CD4-positive, CD25-positive, alpha-beta regulatory T cell (primary cell): ENCODE measurements at places on chromosomes 2 and 18. TPM values are rescaled to one million over a fixed set of nuclear protein-coding genes. Genes with fewer than 3 reads are reported as not detected.

DNA sequence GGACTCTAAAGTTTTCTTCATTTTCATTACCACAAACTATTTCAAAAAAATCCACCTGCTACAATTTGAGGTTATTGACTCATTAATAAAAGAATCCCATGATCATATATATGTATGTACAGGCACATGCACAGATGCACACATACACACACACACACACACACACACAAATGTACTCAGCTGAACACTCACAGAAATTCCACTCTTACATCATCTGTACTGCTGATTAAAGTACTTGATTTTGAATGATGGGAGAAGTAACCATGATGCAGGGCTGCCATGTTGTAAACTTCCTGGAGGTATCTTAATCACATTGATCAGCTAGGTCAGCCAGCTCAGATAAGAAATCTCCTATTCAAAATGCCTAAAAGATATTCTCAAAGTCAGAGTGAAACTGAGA, 1313.2 kb upstream of the NRXN1 start:
- no peak for DNase-seq

GRCh38 chr2:232839411-232840079, 30.5 kb upstream of the SNORC start:
- no peak for DNase-seq

DNA sequence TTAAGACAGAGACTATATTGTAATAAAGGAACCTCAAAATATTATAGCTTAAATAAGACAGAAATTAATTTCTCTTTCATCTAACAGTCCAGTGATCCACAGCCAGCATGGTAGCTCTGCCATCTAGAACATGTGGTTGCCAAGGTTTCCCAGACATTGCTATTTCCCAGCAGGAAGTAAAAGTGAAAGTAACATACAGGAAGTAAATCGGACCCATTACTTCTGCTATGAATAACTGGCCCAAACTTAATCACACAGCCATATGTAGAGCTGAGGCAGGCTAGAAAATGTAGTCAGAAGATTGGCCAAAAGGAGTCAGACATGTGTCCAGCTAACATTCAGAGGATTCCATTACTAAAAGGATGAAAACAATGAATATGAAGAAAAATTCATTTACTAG, 71.0 kb downstream of the NOL4 start:
- no peak for DNase-seq

FSHR gene
- not detected for polyA plus RNA-seq

- DNase-seq = no peak
Observed at GRCh38 chr2:59314031-59314766, 1073.1 kb upstream of the FANCL start.

DNA sequence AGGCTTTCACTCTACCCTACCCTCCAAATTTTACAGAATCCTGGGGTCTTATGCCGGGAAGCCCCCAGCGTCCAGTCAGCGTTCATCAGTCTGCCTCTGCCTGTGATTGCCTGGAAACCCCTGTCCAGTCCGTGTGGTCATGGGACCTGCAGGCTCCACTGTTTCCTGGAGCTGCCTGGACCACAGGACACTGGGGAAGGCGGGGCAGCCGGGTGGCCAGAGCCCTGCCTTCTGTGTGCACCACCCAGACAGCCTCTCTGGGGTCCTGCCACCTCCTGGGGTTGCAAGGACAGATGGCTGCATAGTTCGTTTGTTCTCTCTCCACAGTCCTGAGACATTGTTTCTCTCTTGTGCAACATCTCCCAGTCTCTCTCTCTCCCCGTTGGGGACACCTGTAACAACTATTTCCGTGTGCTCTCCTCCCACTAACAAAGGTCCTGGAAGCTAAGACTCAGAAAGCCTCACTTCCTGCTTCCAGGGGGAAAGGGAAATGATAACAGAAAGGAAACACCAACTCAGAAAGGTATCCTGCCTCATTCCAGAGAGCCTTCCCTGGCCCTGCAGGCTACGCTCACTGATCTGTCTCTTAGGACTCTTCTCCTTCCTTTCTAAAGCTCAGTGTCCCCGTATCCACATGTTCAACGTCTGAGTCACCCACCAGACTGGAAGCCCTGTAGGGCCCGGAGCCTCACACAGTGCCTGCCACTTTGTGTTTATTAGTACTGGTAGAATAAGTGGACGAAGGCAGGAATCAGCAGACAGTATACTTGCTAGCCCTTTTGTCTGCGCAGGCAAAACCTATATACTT, 192.8 kb upstream of the RAB12 start:
- no peak for DNase-seq

DNA sequence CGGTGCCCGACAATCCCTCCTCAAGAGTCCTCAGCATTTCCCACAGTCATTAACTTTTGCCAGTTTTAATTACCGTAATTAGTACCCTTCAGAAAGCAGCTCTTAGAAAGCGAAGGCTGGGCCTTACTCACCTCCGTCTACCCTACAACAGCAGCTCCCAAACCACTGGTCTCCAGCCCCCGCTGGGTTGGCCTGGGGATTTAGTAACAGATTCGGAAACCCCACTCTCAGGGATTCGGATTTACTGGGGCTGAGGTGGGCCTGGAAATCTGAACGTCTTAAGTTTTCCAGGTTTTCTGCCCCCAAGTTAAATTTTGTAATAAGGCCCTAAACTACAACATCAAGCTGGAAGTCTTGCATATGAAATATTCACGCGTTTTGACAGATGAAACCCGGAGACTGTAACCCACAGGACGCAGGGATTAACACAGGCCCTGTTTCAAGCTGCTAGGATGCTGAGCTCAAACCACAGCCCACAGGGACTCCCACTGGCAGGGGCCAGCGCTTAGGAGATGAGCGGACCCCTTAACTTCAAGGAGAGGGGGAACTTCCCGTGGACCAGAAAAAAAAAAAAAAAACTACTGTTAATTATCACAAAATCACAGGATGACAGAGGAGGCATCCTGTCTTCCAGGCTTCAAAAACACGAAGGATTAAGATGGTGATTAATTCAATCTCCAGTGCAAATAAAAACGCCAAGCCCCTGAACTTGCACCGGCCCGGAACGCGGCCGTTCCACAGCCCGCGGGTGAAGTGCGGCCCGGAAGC, 985 bp downstream of the ILKAP start:
- DNase-seq = peak; percentile 9

INSIG2 gene
- polyA plus RNA-seq = 22.4 TPM

DNA sequence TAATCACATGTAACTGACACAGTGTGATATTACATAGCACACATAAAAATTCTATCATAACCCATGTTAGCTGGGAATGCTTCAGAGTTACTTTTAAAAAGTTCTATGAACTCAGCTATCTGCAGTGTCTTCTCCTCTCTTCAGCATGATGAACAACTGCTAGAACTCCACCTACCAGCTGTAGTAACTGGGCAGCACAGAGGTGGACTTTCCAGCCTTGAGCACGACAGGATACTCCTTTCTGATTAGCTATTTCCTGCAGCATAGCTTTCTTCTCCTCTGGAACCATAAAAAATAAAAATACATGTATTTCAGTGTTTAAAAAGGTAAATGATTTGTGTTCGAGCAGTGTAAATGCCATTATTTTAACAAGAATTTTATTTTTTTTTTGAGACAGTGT, 59.5 kb upstream of the AMMECR1L start:
- no peak for DNase-seq

DNA sequence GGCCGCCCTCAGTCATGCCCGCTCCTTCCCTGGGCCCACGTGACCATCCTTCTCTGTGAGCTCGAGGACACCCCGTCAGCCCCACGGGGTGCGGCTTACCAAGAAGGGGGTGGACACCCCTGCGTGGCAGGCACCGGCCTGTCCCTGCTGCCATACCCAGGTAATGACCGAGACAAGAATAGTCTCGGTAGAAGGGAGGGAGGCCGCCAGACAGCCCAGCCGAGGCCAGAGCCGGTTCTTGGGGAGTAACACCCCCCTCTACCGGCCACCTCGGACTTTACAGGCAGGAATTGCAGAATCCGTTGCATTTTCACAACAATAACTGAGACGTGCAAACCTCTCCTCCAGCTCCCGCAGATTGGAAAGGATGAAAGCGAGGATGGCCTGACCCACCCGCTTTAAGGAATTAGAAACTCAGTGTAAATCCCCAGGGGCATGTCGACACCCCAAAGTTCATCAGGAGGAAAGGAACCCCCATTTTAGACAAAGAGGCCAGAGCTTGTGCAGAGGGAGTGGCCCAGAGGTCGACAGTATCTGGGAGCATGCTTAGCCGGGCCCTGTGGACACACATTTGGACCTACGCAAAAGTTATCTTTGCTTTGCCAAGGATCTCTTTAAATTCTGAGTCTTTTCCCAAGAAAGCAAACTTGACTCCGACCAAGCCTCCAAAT, 60.1 kb upstream of the GLI2 start:
- peak; percentile 37 for DNase-seq
